ENCODE measurements at places on chromosomes 2 and 18.

- no peak for DNase-seq
Observed at GRCh38 chr2:37842732-37843440, 82.2 kb upstream of the RMDN2 start.

- DNase-seq, result no peak
Observed at GRCh38 chr2:111134055-111134454, 13.3 kb downstream of the BCL2L11 start.

- no peak for DNase-seq
Observed at GRCh38 chr2:63003351-63003750, 47.3 kb upstream of the OTX1 start.

GRCh38 chr2:26752656-26753055 is 11.4 kb upstream of the SLC35F6 start:
- DNase-seq, result no peak

- DNase-seq, result peak; percentile 81
Observed at GRCh38 chr18:77062518-77063003, 70.0 kb downstream of the MBP start.

- no peak for DNase-seq
Observed at GRCh38 chr2:202815548-202816360, 55.8 kb downstream of the ICA1L start.

Measured in activated CD4-positive, alpha-beta T cell treated with anti-CD3 and anti-CD28 coated beads for 36 hours (primary cell).